ENCODE measurements at places on chromosomes 13 and 19. TPM values are rescaled to one million over a fixed set of nuclear protein-coding genes. Genes with fewer than 3 reads are reported as not detected.

DNA sequence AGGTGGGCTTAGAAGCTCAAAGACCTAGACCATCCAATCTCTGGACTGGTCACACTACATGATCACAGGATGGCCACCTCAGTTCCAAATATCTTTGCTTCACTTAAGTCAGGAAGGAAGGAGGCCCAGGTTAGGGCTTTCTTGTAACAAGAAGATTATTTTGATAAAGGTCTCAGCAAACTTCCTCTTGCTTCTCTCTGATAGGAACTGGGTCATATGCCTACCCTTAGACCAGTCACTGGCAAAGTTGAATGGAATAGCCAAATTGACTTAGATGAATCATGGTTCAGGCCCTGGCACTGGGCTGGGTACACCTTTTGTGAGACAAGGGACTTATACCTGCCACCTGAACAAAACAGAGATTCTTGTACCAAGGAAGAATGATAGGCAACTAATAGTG lies 11.0 kb downstream of the FRY start:
- 0 out of 2 replicates have a peak, but pooled peaks cover 4% of the 10 kb centered on the region for H3K4me1 ChIP-seq
- no peak for DNase-seq
- H3K27ac ChIP-seq: no peak overlapping the region
- H3K36me3 ChIP-seq: no peaks in the 10 kb centered on the region

- H3K36me3 ChIP-seq: no peaks in the 10 kb centered on the region
- H3K27me3 ChIP-seq: no peaks in the 10 kb centered on the region
- H3K4me3 ChIP-seq: no peak overlapping the region
- H3K4me1 ChIP-seq: no peaks in the 10 kb centered on the region
- peak; percentile 6 for DNase-seq
- H3K27ac ChIP-seq: no peak overlapping the region
These were observed 487.3 kb downstream of the TSHZ3 start for GRCh38 chr19:30861919-30862318.

DNA sequence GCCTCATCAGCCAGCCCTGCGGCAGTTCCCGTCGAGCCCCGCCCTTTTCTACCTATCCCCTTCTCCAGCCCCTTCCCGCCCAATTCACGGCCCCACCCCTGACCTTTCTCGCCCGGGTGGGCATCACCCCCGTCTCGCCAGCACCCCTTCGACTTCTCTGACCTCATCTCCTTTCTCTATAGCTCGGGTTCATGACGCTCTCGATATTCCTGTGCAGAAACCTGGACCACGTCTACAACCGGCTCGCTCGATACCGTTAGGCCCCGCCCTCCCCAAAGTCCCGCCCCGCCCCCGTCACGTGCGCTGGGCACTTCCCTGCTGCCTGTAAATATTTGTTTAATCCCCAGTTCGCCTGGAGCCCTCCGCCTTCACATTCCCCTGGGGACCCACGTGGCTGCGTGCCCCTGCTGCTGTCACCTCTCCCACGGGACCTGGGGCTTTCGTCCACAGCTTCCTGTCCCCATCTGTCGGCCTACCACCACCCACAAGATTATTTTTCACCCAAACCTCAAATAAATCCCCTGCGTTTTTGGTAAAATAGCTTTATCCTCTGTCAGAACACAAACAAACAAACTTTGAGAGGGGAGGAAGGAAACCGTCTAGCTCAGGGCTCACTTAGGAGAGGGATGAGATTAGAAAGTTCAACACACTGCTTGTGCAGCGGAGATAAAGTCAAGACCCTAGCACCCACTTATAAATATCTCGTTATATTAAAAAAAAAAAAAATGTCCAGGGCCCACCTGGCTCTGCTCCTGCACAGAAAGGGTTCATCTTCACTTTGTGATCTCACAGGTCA lies 5.1 kb downstream of the CD37 start:
- H3K4me3 ChIP-seq: no peak overlapping the region
- peaks cover 31% of the 10 kb centered on the region for H3K36me3 ChIP-seq
- H3K27ac ChIP-seq: no peak overlapping the region

DNA sequence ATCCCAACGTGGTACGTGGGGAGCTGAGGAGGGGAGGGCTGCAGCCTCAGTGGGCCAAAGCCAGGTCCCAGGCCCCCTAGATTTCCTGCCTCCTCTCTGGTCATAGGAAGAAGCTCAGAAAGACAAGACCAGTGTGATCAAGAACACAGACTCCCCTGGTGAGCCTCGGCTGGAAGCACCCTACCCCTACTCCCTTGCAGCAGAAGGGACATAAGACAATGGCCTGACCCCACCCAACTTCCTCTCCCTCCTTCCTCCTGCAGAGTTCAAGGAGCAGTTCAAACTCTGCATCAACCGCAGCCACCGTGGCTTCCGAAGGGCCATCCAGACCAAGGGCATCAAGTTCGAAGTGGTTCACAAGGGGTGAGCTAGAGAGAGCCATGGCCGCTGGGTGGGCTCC lies 11.5 kb downstream of the PODNL1 start:
- H3K27ac ChIP-seq: no peak overlapping the region
- DNase-seq: no peak
- H3K36me3 ChIP-seq: peaks cover 60% of the 10 kb centered on the region
- H3K4me1 ChIP-seq: no peaks in the 10 kb centered on the region

Gene JOSD2
- total RNA-seq: 5.0 TPM
